GM19239 (cell line): ENCODE measurements at places on chromosomes 3 and 15.

DNA sequence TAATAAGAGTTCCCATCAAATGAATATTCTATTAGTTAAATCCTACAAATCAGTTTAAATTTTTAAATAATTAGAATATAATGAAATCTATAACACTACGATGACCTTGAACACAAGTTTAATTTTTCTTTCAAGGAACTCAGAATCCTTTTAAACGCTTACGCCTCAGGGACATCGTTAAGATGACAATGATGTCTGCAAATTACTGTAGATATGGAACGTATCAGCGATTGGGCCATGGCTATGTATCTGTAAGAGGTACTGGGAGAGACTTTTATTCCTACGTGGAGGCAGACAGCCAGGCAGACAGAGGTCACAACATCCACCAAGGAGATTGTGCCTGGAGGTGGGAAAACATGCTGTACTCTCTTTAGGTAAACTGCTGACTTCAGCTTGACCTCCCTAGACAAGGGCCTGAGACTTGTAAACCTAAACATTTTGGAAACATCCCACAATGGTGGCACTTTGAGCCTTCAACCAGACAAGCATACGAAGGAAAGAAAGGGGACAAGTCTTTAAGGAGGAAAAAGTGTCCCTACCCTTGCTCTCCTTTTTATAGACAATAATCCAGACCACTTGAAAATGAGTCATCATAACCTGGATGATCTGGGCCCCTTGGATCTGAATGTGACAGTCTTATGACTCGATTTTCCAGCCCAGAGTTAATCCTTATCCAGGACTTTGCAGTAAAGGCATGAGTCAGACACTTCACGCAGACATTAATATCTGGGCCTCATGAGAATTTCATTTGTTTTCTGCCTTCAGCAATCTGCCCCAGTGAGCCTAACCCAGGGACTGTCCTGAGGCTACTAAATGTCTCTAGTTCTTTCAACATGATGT is 6.8 kb upstream of the LDHAL6B start:
- no peak for DNase-seq

DNA sequence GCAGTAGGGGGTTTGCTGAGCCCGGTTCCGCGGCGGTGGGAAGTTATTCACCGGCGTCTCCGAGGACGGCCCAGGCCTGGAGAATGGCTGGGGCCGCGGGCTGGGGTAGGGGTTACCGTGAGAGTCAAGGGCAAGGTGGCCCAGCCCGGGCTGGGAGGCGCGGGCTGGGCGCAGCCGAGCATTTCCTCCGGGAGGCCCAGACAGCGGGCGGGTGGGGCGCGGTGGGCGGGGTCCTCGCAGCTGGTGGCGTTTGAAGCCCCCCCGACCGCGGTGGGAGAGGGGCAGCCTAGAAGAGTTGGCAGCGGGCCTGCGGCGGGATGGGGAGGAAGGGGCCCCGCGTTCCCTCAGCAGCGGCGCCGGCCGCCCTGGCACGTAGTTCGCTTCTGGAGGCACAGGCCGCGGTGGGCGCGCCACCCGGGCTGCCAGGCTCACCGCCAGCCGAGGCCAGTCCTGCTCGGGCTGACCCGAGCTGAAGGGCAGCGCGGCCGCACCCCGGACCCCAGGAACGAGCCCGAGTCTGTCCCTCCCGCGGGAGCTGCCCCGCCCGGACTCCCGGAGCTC is 960 bp upstream of the KLF13 start:
- DNase-seq: no peak

GRCh38 chr3:129702934-129703712 is 96.6 kb upstream of the PLXND1 start:
- DNase-seq: no peak

DNA sequence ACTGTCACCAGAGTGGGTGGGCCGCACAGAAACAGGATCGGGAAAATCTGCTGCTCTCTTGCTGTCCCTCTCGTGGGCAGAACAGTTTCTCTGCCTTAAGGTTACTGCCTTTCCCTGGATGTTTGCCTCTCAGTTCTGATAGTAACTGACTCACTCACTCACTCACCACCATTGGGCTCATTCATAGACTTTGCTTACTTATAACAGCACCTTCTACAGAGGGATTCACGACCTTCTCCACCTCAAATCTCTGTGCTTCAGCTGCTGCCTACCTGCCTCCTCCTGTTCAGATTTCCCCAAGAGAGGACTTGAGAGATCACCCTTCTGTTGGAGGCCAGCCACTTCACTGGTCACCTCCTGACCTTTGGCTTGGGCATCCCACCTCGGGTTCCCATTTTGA is 147.7 kb upstream of the ICE2 start:
- DNase-seq: no peak
